ENCODE measurements at places on chromosomes 5 and 9.

GRCh38 chr9:129437626-129438323 is 183.1 kb downstream of the C9orf50 start:
- peak; percentile 60 for DNase-seq

- DNase-seq: no peak
Measured at GRCh38 chr5:96669909-96670308, 7.7 kb downstream of the CAST start.

- DNase-seq: peak; percentile 62
Measured at GRCh38 chr5:95446560-95447221, 55.5 kb downstream of the FAM81B start.

DNA sequence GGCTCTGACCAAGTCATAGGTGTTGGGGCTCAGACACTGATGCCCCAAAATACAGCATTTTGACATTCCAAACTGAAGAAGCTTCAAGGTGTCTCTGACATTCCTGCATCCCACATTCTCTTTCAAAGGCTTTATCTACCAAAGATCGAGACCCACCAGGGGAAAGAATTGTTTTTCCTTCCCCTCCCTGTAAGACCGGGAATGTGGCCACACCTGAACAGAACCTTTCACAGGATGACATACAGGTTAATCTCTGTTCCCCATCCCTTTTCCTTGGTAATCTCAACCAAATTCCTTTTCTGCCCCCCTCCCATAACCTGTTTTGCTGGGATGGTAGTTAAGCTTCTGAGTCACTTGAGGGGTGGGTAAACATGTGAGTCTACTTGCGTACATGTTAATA is 72.3 kb downstream of the IQGAP2 start:
- peak; percentile 73 for DNase-seq

- no peak for DNase-seq
Measured at GRCh38 chr5:78387468-78388153, 27.2 kb downstream of the SCAMP1 start.

GRCh38 chr9:119074017-119074416 is 295.2 kb downstream of the BRINP1 start:
- DNase-seq: peak; percentile 56

- no peak for DNase-seq
Measured at GRCh38 chr5:64947031-64947430, 178.3 kb downstream of the CWC27 start.

DNA sequence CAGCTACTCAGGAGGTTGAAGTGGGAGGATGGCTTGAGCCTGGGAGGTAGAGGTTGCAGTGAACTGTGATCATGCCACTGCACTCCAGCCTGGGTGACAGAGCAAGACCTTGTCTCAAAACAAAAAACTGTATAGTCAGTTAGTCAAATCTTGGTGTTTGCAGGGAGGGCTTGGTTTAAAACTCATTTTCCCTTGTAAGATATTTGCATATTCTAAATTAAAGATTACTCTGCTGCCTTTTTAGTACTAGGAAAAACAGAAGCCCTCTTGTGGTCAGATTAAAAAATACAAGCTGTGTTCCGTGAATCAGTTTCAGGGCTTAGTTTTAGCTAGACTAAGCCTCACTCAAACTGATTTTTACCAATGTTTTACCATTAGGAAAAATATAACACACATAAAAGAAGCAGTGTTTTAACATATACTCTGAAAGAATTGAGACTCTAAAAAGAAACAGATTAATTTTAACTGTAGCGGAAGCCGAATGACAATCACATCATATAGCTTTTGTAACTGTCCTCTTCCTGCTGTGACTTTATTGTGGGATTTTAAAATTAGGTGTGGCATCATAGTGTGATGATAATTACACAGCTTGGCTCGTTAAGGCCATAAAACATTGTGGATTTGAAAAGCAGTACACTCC is 84.9 kb upstream of the BASP1 start:
- DNase-seq: no peak

GRCh38 chr9:78221425-78221824 is 14.4 kb upstream of the CEP78 start:
- DNase-seq: no peak

DNA sequence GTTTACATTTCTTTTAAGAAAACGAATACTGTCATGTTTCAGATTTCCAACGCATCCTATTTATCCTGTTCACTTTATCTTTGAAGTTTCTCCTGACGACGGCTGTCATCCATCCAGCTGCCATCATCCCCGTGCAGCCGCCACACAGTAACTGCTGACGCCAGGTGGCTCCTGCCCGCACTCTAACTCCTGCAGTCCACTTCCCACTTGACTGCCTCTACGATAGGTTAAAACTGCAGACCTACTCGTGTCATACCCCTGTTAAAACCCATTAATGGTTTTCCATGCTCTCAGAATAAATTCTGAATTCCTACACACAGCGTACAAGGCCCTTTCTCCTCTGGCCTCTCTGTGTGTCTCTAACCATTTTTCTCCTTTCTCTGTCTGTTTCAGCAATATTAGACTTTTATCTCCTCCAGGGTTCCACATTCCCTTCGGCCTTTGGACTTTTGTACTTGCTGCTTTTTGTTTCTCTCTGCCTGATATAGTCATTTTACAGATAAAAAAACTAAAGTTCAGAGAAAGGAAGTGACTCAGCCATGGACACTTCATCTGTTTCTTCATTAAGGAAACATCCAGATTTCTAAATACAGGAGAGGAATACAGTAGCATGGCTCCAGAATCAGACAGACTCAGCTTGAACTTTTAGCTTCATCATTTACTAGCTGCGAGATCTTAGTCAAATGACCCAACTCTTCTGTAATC is 84.9 kb downstream of the ADAMTS12 start:
- no peak for DNase-seq

DNA sequence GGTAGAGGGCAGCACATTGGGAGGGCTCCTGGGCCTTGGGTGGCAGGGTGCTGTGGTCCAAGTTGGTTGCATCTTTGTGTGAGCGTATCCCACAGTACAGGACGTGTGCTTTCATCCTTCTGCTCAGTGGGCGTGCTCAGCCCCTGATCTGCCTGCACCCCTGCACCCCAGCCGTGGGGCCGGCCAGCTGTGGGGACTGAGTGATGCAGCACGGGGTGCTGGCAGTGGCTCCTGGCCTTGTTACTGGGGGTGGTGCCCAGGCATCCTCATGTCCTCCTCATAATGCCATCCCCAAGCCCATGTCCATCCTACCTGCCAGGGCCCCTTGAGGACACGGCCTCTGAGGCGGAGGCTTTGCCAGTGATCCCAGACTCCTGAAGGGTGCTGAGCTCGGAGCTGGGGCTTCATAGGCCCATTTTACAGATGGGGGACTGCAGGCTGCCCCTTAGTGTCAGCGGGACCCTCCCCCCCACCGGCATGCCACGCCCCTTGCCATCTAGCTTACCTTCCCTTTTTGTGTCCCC is 100.7 kb downstream of the PHF2 start:
- peak; percentile 41 for DNase-seq

- peak; percentile 84 for DNase-seq
Measured at GRCh38 chr5:174951151-174951780, 226.9 kb downstream of the MSX2 start.

- DNase-seq: no peak
Measured at GRCh38 chr5:8098081-8098480, 229.1 kb downstream of the MTRR start.

DNA sequence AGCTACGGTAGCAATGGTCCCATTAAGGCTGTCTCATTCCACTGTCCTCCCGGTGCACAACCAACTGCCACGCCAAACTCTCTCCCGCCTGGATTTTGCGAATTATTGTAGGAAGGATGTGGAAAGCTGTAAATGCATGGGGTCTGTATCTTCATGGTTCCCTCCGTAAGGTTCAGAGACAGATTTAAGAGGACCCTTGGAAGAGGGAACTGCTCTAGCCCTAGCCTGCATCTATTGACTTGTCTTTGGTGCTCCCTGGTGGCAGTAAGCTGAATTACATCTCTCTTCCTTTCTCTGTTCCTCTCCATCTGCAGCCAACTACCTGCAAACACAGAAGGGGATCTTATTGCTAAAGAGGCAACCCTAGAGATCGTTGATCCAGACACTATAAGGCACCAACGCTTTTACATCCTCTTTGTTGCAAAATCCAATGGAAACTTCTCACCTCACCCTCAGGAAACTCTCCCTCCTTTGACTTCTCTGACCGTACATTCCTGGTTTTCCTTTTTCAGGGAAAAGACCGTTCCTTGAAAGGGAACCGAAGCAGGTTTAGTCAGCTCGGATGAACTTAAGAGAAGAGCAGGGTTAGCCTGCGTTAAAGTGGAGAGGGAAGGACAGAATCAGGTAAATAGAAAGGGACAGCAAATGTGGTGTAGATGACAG is 11.9 kb downstream of the CAPSL start:
- peak; percentile 74 for DNase-seq

DNA sequence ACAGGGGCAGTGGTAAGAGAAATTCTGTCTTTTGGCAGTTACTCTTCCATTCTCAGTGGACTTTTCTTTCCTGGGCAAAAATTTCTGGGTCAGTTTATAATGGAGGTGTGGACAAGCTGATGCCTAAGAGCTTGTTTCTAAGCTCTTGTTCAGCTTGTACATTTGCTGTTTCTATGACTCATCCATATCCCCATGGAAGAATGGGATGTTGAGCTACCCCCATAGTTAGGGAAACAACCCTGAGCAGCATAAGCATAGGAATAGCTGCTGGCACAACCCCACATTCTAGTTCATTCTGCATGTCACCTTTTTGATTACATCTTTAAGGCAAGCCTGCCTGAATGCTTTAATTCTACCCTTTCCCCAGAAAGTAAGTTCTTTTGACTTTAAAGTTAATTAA is 173.3 kb downstream of the PSAT1 start:
- DNase-seq: no peak

DNA sequence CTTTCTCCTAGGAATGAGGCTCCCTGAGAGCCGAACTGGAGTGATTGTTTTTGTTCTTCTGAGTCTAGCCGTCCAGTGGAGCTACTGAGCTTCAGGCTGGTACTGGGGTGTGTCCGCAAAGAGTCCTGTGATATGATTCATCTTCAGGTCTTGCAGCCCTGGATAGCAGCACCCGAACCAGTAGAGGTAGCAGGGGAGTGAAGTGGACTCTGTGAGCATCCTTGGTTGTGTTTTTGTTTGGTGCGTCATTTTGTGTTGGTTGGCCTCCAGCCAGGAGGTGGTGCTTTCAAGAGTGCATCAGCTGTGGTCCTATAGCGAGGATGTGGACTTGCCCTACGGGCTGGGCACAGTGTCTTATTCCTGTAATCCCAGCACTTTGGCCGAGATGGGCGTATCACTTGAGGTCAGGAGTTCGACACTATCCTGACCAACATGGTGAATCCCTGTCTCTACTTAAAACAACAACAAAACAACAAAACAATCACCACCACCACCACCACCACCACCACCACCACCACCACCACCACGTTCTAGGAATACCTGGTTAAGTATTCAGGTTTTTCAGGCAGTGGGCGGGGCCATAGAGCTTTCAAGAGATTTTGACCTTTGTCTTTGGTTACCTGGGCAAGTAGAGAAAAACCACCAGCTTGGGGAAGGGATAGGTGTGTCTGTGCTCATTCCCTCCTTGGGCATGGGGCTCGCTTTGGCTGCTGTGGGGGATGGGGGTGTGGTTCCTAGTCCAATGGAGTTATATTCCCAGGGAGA is 154.0 kb downstream of the WDR70 start:
- DNase-seq: no peak

DNA sequence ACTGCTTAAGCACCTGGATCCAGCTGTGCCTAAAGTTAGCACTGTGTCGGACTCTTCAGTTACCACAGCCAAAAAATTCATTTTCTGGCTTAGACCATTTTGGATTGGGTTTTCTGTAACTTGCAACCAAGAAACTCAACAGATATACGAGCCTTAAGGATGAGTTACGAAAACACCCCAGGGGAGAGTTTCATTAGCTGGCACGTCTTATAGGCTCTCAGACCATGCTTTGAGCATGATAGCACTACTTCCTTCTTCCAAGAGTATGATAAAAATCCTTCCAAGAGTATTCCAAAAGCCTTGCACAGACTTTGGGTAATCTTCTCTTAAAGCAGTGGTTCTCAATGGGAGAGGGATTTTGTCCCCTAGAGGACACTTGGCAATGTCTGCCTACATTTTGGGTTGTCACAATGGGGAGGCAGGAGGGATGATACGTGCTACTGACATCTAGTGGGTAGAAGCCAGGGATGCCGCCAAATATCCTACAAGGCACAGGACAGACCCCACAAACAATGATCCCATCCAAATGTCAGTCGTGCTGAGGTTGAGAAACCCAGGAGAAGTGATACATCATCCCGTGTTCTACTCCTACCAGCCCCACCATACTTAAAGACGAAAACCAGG is 64.8 kb downstream of the SMIM23 start:
- DNase-seq: peak; percentile 75

GRCh38 chr9:98774746-98775145 is 21.6 kb downstream of the ANKS6 start:
- no peak for DNase-seq

- no peak for DNase-seq
Measured at GRCh38 chr9:107639426-107639825, 149.9 kb upstream of the KLF4 start.

- DNase-seq: peak; percentile 95
Measured at GRCh38 chr9:90546200-90546599, 96.4 kb downstream of the DIRAS2 start.

DNA sequence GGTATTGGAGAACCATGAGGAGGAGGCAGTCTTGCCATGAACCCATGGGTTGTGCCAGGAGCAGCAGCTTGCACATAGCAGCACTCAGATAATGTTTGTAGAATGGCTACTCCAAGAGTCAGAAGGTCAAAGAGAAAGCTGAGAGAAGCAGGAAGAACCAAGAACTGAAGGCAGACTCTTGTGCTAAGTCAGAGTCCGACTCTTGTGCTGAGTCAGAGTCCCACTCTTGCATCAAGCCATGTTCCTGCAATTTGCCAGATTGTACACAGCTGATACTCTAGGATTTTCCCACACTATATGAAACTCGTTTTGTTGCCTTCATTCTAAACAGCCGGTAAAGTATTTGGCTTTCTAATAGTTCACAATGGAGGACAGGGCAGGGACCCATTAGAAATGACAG is 26.2 kb upstream of the HSPA9 start:
- DNase-seq: no peak

DNA sequence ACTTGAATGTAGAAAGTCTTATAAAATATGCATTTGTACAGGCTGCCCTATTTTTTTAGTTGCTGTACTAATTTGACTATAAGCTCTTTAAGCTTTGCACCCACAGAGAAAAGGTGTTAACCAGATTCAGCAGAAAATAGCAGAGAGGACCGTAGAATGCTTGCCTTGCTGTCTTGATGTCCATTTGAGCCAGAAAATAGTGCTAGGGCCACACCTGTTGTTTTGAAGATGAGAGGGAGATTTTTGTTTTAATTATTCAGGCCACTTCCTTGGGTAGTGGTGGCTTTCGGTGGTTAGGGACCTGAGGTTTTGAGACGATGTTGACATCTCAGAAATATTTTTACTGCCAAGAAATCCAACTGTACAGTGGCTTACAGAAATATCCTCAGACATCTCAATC is 196.0 kb downstream of the SPATA31D1 start:
- DNase-seq: no peak

Data from islet precursor cell (in vitro differentiated cells).